ENCODE measurements at places on chromosomes 7 and 10. TPM values are rescaled to one million over a fixed set of nuclear protein-coding genes. Genes with fewer than 3 reads are reported as not detected.

DNA sequence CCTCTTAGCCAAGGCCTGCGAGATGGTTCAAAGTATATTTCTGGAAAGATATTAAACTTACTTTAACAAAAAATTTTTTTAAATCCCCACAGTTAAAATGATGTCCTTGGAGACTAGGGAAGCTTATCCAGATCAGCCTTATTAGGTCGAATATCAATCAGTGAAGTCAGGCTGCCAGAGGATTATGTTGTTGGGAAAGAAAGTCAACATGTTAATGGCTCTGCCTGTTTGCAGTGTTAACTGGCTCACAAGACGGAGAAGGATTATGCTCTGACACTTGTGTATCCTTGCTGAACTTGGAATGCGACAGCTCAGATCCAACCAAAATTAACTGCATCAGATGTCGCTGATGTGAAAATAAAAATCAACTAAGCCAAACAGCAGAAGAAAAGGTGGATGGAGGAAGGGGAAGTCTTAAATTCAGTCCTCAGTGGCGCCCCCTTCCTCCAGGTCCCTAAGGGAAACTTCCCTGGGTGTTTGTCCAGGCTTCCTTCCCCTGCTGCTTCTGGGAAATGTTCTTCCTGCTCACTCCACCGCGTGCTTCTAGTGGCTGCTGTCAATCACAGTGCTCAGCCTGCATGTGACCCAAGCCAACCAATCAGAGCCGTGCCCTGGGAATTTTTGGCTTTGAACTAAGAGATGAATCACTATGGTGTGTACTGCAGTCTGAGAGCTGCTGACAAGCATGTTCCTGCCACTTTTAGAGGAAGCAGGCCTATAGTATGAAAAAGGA, 690.4 kb upstream of the NRP1 start:
- DNase-seq = no peak

The PCLO gene
- total RNA-seq = 2.3 TPM

- no peak for DNase-seq
Measured at GRCh38 chr10:126669168-126669567, 1.3 kb downstream of the C10orf90 start.

DNA sequence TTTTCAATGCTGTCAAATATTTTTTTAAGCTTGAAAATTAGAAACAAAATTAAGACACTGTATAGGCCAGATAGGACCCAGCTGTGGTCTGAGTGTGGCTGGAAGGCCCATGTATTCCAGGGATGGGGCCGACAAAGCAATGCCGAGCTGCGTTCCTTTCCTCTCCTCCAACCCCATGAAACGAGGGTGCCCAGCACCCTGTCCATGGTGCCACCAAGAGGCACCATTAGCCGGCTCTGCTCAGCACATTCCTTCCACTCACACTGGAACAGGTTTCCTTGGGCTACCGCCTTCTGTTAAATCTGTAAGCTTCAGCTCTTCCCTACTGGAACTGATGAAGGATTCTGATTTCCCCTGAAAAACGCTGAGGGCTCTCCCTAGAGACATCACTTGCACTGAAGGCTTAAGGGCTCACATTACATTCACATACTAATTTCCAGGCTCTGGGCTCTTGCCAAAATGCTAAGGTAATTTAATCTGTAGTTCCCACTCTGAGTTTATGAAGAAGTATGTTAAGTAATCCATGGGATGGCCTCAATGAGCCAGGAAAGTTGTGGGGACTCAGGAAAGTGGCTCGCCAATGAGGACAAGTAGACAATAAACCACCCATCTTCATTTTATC, 73.7 kb upstream of the CAMK2B start:
- peak; percentile 72 for DNase-seq

- DNase-seq = no peak
Measured at GRCh38 chr10:70066190-70066589, 13.5 kb downstream of the MACROH2A2 start.

DNA sequence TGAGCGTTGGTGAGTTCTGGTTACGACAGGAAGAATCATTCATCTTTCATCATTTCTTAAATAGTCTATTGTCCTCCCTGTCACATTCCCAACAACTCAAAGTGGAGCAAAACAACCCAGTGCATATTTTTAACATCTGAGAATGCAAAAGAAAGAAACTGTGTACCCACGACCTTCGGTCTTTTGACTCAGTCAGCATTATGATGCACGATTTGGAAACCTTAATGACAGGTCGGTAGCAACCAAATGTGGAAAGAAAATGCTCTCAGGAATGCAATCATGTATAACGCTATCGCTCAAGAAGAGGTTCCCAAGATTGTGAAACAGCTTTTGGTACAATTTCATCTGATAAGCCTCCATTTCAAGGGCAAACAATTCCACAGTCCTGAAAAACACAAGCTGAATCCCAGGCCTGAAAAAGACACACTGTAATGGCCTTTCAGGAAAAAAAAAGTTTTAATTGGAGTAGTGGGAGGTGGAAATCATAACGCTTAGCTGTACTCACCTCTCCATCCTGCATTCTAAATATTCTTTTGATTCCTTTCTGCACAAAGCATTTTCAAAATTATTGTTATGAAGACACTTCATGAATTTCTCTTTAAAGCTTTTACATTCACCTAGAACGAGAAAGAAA, 2.6 kb downstream of the COX19 start:
- no peak for DNase-seq

- DNase-seq = peak; percentile 57
Measured at GRCh38 chr7:43163885-43164284, 51.4 kb downstream of the HECW1 start.
